ENCODE measurements at places on chromosomes 12 and 14. TPM values are rescaled to one million over a fixed set of nuclear protein-coding genes. Genes with fewer than 3 reads are reported as not detected.

The SCN8A gene
- total RNA-seq, result 9.2 TPM

GRCh38 chr12:128976120-128976738 lies 123.0 kb downstream of the GLT1D1 start:
- peak; percentile 39 for DNase-seq

The GPR137C gene
- 0.15 TPM for total RNA-seq

DNA sequence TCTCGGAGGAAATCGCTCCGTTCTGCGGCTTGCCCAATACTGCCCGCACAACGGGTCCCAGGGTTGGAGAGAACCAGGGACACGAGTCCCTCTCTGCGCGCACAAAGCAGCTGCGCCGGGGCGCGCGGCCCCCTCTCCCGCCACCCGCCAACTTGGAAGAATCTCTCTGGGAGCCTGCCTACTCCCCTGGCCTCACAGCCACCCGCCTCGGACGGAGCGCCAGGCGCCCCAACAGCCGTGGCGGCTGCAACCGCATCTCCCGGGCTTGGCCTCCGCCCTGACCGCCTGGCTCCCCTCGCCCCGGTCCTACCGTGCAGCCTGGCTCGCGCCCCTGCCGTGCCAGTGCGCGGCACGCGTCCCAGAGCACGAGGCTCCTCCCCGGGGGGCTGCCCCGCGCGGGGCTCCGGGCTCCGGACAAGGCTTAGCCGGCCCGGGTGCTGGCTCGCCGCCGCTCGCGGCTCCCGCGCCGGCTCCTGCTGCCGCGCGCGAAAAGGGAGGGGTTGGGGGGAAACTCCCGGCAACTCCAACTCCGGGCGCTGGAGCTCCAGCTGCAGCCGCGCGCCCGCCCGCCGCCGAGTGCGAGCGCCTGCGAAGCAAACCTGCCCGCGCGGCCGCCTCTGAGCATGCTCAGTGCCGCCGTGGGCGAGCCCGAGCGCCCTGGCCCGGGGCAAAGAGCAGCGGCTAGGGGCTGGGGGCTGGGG lies at the start of gene STXBP6:
TSS of gene STXBP6 (minus strand) at position 580 of the 701 bp plus-strand sequence. CDS start 75,329 bp downstream, outside the sequence.
- peak; percentile 82 for DNase-seq

DNA sequence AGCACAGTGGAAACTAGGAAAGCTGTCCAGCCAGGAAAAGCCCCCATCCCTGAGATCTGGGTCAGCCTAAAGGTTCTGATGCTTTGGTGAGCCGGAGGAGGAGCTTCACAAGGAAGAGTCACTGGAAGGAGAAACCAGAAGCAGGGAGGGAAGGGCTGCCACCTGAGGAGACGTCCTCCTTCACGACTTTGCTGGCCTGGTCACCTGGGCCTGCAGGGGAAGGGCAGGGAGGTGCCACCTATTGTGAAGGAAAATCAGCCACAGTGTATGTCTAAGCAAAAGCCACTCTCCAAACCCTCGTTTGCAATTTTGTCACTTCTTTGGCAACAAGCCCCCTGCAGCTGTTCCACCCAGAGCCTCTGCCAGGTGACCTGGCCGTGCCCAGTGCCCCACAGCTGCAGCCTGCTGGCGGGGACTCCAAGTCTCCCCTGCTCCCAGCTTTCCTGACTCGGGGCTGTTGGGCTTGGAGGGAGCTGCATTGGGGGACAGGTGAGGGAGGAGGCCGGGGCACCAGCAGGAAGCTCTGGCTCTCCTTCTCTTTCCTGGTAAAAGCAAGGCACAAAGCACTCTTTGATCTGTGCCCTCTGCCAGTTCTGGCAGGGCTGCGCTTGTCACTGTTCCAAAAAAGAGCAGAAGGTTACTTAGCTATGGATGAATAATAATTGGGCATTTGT lies 120.9 kb upstream of the BCL2L14 start:
- DNase-seq, result peak; percentile 14
